ENCODE measurements at places on chromosomes 1 and 21. TPM values are rescaled to one million over a fixed set of nuclear protein-coding genes. Genes with fewer than 3 reads are reported as not detected.

DNA sequence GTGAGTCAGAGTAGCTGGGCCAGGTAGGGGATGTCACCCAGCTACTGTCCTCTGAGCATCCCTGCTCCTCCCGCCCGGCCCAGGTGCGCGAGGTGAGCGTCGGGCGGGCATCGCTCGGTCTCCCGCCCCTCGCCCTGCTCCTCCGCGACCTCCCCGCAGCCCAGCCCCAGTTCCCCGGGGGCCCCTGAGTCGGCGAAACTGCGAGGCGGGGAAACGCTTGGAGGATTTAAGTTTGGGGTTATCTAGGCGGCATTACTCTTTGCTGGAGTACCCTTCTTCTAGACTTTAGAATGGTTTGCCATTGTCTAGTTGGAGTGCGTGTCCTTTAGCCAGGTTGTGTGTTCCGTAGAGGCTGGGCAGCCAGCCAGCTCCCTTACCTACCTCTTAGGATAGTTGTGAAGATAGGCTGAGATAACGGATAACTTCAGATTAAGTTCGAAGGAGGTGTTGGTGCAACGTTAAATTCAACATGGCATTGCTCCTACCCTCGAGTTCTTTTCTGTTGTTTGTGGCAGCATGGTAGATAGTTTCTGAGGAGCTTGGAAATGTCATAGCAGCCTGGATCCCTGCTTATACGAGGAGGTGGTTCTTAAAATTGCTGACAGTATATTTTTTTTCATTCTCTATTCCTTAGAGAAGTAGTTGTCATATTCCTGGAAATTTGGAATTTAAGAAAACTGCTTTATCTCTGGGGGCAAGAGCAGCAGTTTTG is 697 bp downstream of the AGO3 start:
- peak; percentile 47 for DNase-seq

Gene FAM76A
- 5.9 TPM for polyA plus RNA-seq

DNA sequence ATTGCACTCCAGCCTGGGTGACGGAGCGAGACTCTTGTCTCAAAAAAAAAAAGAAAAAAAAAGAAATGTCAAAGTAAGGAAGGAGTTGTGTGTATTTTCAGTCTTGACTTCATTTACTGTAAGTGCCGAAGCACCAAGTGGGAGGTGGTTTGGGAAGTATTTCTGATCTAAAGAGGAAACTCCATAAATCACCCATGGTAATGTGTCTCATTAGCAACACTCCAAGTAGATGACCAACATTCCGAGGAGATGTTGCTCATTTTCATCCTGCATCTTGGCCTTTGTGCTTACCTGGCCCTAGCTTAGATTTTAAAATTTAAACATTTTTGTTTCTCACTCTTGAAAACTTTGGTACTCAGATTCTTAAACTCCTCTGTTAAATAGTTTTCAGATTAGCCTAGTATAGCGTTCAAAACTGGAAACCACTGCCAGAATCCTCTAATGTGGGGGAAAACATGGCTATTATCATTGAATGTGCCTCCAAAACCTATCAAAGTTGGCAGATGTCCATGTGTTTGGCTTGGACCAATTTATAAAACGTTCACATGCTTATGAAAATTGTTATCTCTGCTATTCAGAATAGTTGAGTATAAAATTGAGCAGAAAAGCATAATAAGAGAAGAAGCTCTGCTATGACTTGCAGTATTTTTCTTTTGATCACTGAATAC is 110.4 kb downstream of the NFIA start:
- DNase-seq, result no peak

Gene PRAMEF20
- not detected for polyA plus RNA-seq

Gene MTARC1
- 6.8 TPM for polyA plus RNA-seq

Gene DCDC2B
- not detected for polyA plus RNA-seq

DNA sequence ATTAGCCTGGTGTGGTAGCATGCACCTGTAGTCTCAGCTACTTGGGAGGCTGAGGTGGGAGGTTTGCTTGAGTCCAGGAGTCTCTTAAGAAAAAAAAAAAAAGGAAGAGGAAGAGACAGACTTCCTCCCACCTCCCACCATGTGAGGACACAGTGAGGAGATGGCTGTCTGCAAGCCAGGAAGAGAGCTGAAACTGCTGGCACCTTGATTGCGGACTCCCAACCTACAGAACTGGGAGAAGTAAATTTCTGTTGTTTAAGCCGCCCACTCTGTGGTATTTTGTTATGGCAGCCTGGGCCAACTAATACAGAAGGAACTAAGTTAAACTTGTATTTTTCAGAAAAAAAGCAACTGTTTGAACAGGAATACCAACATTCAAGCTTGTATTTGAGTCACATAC is 21.7 kb downstream of the DOP1B start:
- no peak for DNase-seq

- no peak for DNase-seq
These were observed 68.9 kb downstream of the DUSP10 start for GRCh38 chr1:221672965-221673364.

GRCh38 chr21:18164933-18165332 is 79.7 kb upstream of the CHODL start:
- no peak for DNase-seq

GRCh38 chr1:156703741-156704140 is 1.6 kb downstream of the CRABP2 start:
- DNase-seq, result no peak

- no peak for DNase-seq
These were observed 106.6 kb upstream of the SPAG17 start for GRCh38 chr1:118291661-118292060.

GRCh38 chr1:67892476-67893125 is 59.3 kb upstream of the GNG12 start:
- DNase-seq, result no peak

Gene KCNK2
- not detected for polyA plus RNA-seq

DNA sequence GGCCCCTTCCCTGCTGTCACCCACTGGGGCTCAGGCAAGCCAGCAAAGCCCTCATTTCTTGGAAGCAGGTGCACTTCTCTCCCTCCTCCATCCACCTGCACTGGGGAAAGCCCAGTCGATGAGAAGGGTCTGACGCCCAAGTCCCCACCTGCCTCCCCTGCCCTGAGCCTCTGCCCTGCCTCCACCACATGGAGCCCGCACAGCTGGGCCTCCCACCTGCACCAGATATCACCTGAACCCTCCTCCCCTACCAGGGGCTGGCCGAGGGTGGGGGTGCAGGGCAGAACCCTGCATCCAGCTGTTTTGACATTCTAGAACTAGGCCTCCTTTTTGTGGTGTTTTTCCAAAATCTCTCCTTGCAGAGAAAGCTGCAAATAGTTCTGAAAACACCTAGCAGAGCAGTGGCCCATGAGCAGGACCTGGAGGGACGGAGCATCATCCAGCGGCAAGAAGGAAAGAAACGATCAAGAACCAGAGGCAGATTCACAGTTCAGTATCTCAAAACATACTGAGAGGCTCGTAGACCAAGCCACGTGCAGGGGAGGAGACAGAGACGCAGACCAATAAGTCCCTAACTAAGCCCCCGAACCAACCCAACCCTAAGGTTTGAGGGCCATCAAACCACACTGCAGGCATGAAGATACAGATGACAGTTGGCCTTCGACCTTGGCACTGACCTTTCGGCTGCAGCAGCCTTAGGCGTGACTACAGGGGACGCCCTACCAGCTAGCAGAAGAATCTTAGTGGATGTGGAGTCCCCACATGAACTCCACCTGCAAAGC is 16.7 kb downstream of the CHD5 start:
- DNase-seq, result no peak

DNA sequence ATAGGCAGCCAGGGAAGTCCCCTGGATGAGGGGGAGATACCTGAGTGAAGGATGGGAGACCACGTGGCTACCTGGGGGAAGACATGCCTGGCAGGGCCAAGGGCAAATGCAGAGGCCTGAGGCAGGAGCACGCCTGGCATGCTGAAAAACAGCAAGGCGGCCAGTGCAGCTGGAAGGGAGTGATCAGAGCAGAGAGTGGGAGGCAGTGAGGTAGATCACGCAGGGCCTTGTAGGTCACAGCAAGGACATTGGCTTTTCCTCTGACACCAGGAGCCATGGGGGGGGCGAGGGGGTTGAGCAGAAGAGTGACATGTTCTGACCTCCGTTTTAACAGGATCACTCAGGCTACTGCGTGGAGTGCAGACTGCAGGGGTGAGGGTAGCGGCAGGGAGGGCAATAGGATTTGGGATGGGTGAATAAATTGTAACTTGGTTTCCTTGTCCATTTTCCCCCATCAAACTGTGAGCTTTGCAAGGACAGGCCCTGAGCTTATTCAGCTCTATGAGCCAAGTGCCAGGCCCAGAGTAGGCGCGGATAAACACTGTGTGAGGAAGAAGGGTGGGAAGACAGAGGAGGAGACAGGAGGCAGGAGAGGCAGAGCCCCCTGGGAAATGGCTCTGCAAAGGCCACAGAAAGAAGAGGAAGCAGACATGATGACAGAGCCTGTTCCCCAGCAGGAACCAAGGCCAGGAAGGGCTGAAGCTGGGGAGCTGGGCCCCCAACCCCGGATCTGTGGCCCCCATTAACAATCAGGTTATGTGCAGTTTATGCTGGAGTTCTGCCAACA is 16.6 kb downstream of the IFI6 start:
- DNase-seq, result peak; percentile 51

- DNase-seq, result no peak
These were observed 12.1 kb downstream of the FOXD2 start for GRCh38 chr1:47449822-47450552.

- DNase-seq, result no peak
These were observed 1.4 kb upstream of the ADGRB2 start for GRCh38 chr1:31765516-31765915.

Gene TOR1AIP2
- polyA plus RNA-seq, result 13.1 TPM

Gene CCDC28B
- 25.4 TPM for polyA plus RNA-seq
